ENCODE measurements at places on chromosomes 11 and 22.

GRCh38 chr11:75525433-75526191, at the start of gene GDPD5:
TSS of gene GDPD5 (minus strand) at chr11:75525941. CDS start at chr11:75477735, 48,206 bp downstream.
- DNase-seq = no peak

- no peak for DNase-seq
These were observed 1097.2 kb upstream of the RAG2 start for GRCh38 chr11:37695283-37695682.

DNA sequence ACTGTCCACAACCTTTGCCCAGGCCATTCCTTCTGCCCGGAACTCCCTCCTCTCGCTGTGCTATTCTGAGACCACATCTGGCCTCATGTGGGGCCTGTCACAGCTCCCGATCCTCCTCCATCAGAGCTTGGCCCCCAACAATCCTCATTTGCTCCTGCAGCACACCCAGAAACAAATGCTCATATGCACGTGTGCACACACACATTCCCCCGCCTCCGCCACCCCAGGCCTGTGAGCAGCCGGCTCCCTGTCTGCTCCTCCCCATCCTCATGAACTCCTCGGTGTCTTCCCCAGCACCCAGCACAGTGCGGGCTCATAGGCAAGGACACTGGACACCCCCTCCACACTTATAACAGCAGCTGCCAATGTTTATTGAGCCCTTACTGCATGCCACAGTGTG, 29.7 kb upstream of the PICK1 start:
- no peak for DNase-seq

GRCh38 chr11:749731-750130, 2.5 kb downstream of the TALDO1 start:
- DNase-seq = no peak

DNA sequence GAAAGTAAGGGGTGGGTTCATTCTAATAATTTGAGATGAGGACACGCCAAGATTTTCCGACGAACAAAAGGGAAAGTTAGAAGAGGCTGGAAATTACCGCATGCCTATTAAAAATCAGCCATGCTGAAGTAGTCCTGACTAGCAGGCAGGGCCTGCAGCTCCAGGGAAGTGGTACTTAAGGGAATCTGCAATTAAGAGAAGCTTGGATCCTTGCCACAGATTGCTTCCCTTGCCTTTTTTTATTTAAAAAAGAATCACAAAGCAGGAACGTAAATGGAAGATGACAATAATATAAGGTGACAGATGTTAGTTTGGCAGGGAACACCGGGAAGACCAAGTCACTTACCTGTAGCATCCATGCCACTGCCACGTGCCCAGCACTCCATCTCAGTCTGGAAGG, 359.3 kb downstream of the CADM1 start:
- DNase-seq = no peak
